ENCODE measurements at places on chromosomes 16 and 17. TPM values are rescaled to one million over a fixed set of nuclear protein-coding genes. Genes with fewer than 3 reads are reported as not detected.

DNA sequence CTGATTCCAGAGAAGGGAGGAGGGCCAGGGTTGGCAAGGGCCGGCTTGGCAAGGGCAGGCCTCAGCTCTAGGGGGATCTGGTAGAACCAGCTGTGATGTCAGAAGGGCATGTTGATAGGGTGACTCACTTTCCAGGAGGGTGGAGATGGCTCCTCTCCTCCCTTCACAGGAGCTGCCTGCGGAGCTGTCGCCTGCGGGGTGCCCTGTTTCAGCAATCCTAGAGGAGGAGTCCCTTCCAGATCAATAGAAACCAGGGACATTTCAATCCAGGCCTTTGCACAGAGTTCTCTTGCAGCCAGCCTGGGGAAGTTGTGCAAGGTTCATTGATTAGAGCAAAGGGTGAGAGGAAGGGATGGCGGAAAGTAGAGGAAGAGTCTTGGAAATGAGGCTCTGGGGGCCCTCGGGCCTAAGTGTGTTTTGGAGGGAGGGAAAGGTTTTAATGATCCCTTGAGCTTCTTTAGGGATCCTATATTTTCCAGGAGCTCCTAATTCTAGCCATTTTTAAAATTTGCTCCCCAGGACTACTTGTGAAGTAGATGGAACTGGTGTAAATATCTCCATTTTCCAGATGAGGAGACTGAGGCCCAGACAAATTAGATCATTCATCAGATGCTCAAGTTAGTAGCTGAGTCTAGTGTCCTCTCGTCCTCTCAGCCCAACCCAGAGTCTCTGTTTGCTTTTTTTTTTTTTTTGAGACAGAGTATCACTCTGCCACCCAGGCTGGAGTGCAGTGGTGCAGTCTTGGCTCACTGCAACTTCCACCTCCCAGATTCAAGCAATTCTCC is 24.8 kb upstream of the CSNK2A2 start:
- DNase-seq, result no peak
- H3K27ac ChIP-seq, result no peak overlapping the region
- H3K36me3 ChIP-seq, result no peaks in the 10 kb centered on the region
- no peaks in the 10 kb centered on the region for H3K27me3 ChIP-seq
- H3K4me3 ChIP-seq, result no peak overlapping the region

GRCh38 chr17:33178681-33179080 is 114.4 kb downstream of the ASIC2 start:
- no peaks in the 10 kb centered on the region for H3K4me1 ChIP-seq
- no peak for DNase-seq

DNA sequence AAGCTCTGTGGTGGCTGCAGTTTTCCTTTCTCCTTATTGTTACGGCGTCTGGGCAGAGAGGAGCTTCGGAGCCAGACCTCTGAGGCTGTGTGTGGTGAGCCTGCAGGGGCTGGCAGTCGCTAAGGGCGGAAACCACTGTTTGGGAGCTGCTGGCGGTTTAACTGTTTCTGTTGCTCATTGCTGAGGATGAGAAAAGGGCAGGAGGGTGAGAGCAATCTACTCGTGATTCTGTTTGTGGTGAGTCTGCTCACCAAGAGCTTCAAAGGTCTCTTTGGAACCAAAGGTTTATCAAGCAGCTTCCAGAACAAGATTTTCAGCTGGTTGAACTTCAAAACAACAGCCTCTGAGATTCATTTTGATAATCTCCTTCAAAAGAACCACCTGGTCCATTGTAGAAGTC is 143.9 kb downstream of the ANKFN1 start:
- H3K36me3 ChIP-seq, result no peaks in the 10 kb centered on the region
- no peak overlapping the region for H3K27ac ChIP-seq
- DNase-seq, result no peak
- no peak overlapping the region for H3K4me3 ChIP-seq

The CCL16 gene
- 0.37 TPM for polyA plus RNA-seq

DNA sequence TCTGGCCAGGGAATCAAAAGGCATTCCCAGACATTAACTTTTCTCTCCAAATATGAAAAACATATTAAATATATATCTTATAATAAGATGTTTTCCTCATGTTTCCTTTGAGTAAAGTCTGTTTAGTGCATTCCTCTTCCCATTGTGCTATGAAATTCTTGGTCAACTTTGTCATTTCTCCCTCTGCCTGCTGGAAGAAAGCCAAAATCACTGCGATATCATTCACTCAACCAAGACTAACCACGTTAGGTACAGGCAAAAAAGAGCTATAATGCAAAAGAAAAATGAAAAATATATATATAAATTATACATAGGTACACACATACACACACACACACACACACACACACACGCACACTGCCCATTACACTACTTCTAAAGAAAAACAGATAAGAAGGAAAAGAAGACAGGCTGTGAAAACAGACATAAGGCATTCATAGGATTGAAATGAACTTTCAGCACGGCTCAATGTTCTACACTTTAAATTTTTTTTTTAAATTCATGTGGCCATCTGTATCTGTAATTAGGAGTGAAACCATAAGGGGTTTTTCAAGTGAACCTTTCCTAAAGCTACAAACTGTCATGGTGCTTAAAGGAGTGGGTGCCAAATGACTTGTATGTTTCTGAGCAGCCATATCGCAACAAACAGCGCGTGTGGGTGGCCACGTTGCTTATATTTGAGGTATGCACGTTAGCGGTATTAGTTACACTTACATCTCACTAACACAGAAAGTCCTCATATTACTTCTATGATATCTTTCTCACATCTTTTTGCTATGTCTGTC is 71.6 kb upstream of the PSMD7 start:
- no peaks in the 10 kb centered on the region for H3K36me3 ChIP-seq
- H3K27me3 ChIP-seq, result no peaks in the 10 kb centered on the region
- H3K4me3 ChIP-seq, result no peak overlapping the region
- no peak for DNase-seq
- H3K4me1 ChIP-seq, result no peaks in the 10 kb centered on the region

GRCh38 chr16:25487888-25488287 is 203.9 kb upstream of the HS3ST4 start:
- no peak overlapping the region for H3K27ac ChIP-seq
- no peak overlapping the region for H3K4me3 ChIP-seq
- no peak for DNase-seq
- H3K4me1 ChIP-seq, result no peaks in the 10 kb centered on the region

- no peaks in the 10 kb centered on the region for H3K27me3 ChIP-seq
- H3K4me1 ChIP-seq, result peaks cover 37% of the 10 kb centered on the region
- peak; percentile 67 for DNase-seq
Measured at GRCh38 chr17:79080761-79081290, 6.2 kb downstream of the ENGASE start.

The ZSCAN10 gene
- polyA plus RNA-seq, result 0.02 TPM

DNA sequence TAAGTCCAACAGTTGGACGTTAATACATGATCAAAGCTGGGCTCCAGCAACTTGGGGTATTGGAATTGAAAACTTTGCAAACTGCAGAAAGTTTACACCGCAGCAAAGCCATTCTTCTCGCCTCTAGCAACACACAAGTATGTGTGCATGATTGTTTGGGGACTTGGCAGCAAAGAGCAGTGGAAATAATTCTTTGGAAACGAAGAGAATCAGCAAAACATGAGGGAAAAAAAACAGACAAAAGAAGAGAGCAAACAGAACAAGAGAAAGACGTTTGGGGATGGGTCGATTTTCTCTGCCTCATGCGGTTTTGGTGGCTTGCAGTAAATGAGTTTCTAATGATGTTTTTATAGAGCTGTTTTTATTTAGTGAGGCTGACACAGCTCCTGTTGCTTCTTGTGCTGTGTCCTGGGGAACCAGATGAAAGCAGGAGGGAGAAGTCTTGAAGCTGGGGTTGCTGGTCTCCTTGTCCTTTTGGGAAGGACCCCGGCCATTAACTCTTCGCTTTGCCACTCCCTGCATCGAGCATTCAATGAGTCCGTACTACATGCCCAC is 502.9 kb downstream of the GRIN2A start:
- H3K27ac ChIP-seq, result no peak overlapping the region
- DNase-seq, result no peak
- no peaks in the 10 kb centered on the region for H3K4me1 ChIP-seq

The SHISA6 gene
- polyA plus RNA-seq, result under 0.01 TPM

- no peak overlapping the region for H3K4me3 ChIP-seq
- no peaks in the 10 kb centered on the region for H3K4me1 ChIP-seq
- DNase-seq, result no peak
- H3K27me3 ChIP-seq, result peaks cover 5% of the 10 kb centered on the region
- H3K36me3 ChIP-seq, result no peaks in the 10 kb centered on the region
Measured at GRCh38 chr17:72011561-72011960, 109.3 kb upstream of the SOX9 start.

The PLA2G10 gene
- polyA plus RNA-seq, result 0.13 TPM

DNA sequence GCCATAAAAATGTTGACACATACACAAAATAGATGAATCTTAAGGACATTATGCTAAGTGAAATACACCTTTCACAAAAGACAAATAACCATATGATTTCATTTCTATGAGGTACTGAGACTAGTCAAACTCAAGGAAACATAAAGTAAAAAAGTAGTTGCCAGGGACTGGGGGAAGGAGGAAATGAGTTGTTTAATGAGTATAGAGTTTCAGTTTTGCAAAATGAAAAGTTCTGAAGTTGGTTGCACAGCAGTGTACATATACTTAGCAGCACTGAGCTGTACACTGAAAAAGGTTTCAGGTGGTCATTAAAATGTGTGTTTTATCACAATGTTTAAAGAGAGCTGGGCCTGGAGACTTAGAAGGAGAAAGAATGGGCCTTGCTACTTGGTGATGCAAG is 4.7 kb upstream of the SLC13A2 start:
- no peak for DNase-seq
- H3K4me1 ChIP-seq, result no peaks in the 10 kb centered on the region
- H3K4me3 ChIP-seq, result no peak overlapping the region
- H3K36me3 ChIP-seq, result no peaks in the 10 kb centered on the region
- H3K27ac ChIP-seq, result no peak overlapping the region

DNA sequence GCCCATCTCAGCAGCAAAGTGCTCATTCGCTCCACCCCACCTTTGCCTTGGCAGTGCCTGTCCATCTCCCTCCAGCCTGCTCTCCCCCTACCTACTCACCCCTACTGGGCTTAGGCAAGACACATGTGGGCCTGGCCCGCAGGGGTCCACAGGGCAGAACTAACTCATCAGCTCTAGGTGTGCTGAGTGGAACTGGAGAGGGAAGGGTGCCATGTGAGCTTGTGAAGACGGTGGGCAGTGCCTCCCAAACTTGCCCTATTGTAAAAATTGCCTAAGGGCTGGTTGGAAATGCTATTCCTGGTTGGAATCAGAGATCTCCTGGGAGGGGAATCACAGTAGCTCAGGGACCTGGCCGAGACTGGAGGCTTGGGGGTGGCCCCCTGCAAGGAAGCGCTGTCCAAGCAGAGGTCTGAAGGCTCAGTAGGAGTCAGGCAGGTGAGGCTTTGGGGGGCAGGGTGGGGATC is 29.1 kb upstream of the TNS4 start:
- H3K27ac ChIP-seq, result no peak overlapping the region
- H3K27me3 ChIP-seq, result no peaks in the 10 kb centered on the region
- H3K4me1 ChIP-seq, result peaks cover 50% of the 10 kb centered on the region
- no peak overlapping the region for H3K4me3 ChIP-seq
- DNase-seq, result peak; percentile 64
- no peaks in the 10 kb centered on the region for H3K36me3 ChIP-seq

- H3K4me1 ChIP-seq, result no peaks in the 10 kb centered on the region
- no peak overlapping the region for H3K27ac ChIP-seq
Measured at GRCh38 chr16:359067-359763, 6.7 kb upstream of the AXIN1 start.

DNA sequence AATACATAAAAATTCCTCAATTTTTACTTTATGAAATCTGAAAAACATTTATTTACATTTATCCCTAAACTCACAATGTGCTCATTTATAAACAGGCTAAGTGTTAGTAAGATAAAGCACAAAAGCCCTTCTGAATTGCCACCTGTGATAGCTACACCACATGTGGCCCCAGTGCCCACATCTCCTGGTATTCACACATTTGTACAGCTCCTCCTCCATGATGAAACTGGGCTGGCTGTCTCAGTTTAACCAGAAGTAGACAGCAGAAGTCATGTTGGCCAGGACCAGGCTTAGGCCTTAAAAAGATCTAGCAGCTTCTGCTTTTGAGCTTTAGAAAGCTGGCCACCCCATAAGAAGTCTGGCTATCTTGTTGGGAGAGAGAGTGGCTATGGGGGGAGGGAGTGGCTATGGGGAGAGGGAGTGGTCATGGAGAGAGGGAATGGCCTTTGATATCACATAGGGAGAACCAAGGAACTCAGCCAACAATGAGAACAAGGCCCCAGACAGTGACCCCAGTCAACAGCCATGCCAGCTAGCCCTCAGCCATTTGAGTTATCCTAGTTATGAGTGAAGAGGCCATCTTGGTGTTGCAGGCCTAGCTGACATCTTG is 47.4 kb downstream of the CEP95 start:
- no peak for DNase-seq
- H3K36me3 ChIP-seq, result no peaks in the 10 kb centered on the region
- H3K27me3 ChIP-seq, result no peaks in the 10 kb centered on the region
- no peaks in the 10 kb centered on the region for H3K4me1 ChIP-seq
- H3K4me3 ChIP-seq, result no peak overlapping the region

DNA sequence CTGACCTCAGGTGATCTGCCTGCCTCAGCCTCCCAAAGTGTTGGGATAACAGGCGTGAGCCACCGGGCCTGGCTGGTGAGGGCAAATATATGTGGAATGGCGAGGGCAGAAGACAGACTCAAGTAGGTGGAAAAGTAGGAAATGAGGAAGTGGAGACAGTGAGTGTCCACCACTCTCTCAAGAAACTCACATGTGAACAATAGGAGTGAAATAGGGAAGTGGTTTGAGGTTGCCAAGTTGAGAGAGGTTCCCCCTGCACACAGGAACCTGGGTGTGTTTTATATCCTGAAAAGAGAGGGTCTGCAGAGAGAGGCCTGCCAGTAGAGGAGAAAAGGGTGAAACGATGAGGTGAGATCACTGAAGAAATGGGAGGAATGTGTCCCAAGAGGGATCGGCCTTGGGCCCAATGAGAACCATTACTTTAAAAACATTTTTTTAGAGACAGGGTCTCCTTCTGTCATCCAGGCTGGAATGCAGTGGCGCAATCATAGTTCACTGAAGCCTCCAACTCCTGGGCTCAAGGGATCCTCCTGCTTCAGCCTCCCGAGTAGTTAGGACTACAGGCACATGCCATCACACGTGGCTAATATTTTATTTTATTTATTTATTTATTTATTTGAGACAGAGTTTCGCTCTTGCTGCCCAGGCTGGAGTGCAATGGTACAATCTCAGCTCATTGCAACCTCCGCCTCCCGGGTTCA is 17.1 kb upstream of the CORO1A start:
- H3K4me1 ChIP-seq, result peaks cover 14% of the 10 kb centered on the region
- H3K4me3 ChIP-seq, result no peak overlapping the region
- peak overlapping the region; percentile 58 for H3K27ac ChIP-seq
- no peaks in the 10 kb centered on the region for H3K27me3 ChIP-seq
- peak; percentile 74 for DNase-seq

GRCh38 chr16:88499292-88499691 is 46.2 kb downstream of the ZFPM1 start:
- no peak overlapping the region for H3K4me3 ChIP-seq
- H3K4me1 ChIP-seq, result peaks cover 12% of the 10 kb centered on the region
- H3K36me3 ChIP-seq, result peaks cover 49% of the 10 kb centered on the region
- H3K27me3 ChIP-seq, result no peaks in the 10 kb centered on the region
- peak overlapping the region; percentile 58 for H3K27ac ChIP-seq

Measured in spleen (tissue), 13 donors.